Neural progenitor cell (in vitro differentiated cells): ENCODE measurements at places on chromosomes 2 and 18.

DNA sequence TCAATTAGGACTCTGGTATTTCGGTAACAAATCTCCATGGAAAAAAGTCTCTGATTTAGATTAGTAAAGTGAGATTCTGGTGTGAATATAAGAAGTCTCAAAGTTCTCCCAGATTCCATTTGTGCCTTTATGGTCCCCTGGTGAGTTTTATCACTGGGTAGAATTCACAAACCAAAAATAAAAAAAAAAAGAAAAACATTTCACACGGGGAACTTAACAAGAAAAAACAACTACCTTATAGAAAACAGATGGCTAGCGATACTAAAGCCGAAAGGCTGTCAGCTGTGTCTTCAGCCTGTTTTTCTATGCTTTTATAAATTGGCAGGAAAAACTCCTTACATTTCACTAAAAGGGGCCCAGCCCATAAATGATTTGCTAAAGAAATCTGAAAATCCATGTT is 50.6 kb downstream of the COL5A2 start:
- no peak for DNase-seq

- DNase-seq: no peak
Measured at GRCh38 chr2:48496849-48497248, 33.1 kb upstream of the STON1 start.

GRCh38 chr2:136248242-136248641 is 130.3 kb upstream of the CXCR4 start:
- DNase-seq: no peak

DNA sequence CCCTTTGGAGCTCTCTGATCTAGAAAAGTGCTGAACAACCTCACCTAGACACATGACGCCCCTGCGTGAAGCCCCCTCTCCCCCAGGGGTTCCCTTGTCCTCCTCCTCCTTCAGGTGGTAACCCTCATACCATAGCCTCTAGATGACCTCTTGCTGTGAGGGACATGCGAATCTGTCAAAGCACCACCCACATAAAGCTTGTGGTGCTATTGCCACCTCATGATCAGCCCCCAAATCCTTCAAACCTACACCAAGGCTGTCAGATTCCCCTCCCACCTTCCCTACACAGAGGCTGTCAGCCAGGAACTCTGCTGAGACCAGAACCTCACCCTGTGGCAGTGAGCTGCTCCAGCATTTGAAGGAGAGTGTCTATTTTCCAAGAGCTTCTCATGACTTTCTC is 43.1 kb upstream of the TEX51 start:
- no peak for DNase-seq

- DNase-seq: no peak
Measured at GRCh38 chr2:238571661-238572372, 145.1 kb downstream of the ASB1 start.

- peak; percentile 52 for DNase-seq
Measured at GRCh38 chr2:45778720-45779171, 127.3 kb downstream of the PRKCE start.

- DNase-seq: no peak
Measured at GRCh38 chr2:29308366-29308765, 193.2 kb downstream of the CLIP4 start.

DNA sequence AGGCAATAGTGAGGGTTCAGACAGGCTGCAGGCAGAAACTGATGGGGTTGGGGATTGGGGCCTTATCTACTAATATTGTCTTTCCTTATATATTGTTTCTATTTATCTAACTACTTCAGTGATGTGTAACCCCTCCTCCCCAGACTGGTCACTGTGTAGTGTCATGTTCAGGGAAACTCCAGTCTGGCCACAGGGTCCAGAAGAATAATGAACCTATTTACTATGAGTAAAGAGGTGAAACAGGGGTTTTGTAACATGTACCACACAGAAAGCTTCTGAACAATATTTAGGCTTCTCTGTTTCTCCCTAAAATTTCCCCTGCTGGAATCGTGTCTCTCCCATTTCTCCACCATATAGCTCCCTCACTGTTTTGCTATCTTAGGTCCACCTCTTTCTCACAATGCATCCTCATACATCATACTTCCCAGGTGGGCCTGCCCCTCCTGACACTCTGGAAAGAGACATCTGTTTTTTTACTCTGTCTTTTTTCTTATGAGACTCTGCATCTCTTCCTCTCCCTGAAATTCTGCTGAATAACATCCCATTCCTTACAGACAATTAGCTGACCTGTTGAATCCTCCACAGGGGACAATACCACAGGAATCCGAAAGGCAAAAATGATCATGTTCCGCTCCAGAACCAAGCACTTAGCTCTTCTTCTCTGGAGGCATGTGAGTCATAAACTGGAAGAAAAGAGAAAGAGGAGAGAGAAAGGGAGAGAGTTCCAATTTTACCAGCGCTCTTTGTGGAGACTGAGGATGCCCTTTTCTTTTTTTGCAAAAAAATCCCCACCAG is 154.8 kb downstream of the ZEB2 start:
- no peak for DNase-seq

DNA sequence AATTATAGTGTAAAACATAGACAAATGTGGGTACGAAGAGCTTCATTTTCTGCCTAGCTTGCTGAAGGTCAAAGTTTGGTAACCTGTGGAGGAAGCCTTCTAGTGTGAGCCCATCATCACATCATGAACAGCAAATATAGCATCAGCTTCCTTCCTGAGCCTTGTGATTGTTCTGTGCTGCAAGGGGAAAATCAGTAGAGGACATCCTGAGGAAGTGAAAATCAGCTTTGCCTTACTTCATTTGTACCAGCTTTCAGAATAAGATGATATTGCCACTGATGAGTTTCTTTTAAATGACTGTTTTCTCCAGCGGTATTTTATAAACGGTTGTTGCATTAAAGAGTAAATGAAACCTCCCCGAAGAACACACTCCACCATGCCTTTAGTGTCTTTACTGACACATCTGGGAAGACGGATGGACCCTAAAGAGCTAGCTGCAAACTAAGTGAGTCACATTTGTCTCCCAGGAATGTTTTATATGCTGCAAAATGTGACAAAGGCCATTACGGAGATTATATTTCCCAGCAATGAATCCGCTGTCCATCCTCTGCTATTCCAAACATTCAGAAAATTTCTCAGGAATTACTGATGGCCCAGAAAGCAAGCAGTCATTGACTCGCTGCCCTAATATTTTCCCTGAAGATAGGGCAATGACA is 1272.8 kb downstream of the SUCLG1 start:
- no peak for DNase-seq

- DNase-seq: no peak
Measured at GRCh38 chr18:27057519-27058234, 127.4 kb downstream of the CHST9 start.
